ENCODE measurements at places on chromosomes 6 and 20.

DNA sequence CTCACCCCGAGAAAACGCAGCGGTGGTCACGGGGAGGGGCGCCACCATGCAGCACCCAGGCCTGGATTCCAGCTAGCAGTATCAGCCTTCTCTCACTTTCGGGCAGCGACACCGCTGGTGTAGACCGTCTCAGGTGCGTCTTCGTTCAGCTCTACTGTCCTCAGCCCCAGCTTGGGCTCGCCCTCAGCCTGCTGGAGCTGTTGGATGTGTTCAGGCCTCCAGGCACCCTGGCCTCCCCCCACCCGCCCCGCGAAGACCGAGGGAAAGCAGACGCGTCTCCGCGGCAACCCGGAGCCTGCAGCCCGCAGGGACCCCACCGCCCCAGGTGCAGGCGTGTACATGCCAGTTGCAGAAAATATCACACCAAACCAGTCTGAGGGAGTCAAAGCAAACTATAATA, 60.8 kb upstream of the CARMIL1 start:
- DNase-seq = no peak

DNA sequence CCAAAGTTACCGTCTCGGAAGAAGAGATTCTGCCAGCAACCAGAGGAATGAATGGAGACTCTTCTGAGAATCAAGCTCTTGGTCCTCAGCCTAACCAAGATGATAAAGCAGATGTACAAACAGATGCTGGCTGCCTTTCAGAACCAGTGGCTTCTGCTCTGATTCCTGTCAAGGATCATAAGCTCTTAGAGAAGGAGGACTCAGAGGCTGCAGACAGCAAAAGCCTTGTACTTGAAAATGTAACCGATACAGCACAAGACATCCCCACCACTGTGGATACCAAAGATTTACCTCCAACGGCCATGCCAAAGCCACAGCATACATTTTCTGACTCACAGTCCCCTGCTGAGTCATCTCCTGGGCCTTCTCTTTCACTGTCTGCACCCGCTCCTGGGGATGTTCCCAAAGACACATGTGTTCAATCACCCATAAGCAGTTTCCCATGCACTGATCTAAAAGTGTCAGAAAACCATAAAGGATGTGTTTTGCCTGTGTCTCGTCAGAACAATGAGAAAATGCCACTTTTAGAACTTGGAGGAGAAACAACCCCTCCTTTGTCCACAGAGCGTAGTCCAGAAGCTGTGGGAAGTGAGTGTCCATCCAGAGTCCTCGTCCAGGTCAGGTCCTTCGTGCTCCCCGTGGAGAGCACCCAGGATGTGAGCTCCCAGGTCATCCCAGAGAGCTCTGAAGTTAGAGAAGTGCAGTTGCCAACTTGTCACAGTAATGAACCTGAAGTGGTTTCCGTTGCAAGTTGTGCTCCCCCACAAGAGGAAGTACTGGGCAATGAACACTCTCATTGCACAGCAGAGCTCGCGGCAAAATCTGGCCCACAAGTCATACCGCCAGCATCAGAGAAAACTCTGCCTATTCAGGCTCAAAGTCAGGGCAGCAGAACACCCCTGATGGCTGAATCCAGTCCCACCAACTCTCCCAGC, 109.6 kb downstream of the RTN4IP1 start:
- no peak for DNase-seq

- DNase-seq = no peak
Measured at GRCh38 chr6:41376176-41376575, 40.8 kb downstream of the NCR2 start.

DNA sequence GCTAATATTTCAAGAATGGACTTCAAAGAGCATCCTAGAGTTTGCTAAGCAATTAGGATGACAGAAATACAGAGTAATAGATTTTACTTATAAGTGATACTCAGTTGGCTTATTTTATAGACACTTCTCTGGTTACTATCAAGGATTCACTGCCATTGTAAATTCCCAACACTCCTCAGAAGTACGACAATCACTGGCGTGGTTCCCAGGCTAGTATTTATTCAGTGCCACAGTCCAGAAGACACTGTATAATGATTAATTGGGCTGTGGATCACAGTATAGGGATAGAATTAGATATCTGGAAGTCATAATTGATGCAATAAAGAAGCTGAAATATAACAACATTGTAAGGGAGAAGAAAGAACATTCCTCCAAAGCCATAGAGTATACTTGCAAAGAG, 15.7 kb downstream of the MANEA start:
- no peak for DNase-seq

- DNase-seq = no peak
Measured at GRCh38 chr6:21997119-21998037, 299.5 kb downstream of the PRL start.

GRCh38 chr20:40686434-40686882, 2.6 kb downstream of the MAFB start:
- DNase-seq = no peak
